ENCODE measurements at places on chromosomes 2 and 18. TPM values are rescaled to one million over a fixed set of nuclear protein-coding genes. Genes with fewer than 3 reads are reported as not detected.

The MTHFD2 gene
- total RNA-seq = 26.8 TPM

The PTH2R gene
- 0.20 TPM for total RNA-seq

The SFTPB gene
- total RNA-seq = 16.0 TPM

The STPG4 gene
- 0.79 TPM for total RNA-seq

The C2orf78 gene
- total RNA-seq = not detected

The SUMO1 gene
- 53.8 TPM for total RNA-seq

GRCh38 chr2:175606010-175606841, 395.8 kb downstream of the LNPK start:
- DNase-seq = no peak

GRCh38 chr2:157785866-157786662, 90.1 kb downstream of the ACVR1 start:
- no peak for DNase-seq

- no peak for DNase-seq
These were observed 6.6 kb upstream of the TNFRSF11A start for GRCh38 chr18:62318228-62319180.

DNA sequence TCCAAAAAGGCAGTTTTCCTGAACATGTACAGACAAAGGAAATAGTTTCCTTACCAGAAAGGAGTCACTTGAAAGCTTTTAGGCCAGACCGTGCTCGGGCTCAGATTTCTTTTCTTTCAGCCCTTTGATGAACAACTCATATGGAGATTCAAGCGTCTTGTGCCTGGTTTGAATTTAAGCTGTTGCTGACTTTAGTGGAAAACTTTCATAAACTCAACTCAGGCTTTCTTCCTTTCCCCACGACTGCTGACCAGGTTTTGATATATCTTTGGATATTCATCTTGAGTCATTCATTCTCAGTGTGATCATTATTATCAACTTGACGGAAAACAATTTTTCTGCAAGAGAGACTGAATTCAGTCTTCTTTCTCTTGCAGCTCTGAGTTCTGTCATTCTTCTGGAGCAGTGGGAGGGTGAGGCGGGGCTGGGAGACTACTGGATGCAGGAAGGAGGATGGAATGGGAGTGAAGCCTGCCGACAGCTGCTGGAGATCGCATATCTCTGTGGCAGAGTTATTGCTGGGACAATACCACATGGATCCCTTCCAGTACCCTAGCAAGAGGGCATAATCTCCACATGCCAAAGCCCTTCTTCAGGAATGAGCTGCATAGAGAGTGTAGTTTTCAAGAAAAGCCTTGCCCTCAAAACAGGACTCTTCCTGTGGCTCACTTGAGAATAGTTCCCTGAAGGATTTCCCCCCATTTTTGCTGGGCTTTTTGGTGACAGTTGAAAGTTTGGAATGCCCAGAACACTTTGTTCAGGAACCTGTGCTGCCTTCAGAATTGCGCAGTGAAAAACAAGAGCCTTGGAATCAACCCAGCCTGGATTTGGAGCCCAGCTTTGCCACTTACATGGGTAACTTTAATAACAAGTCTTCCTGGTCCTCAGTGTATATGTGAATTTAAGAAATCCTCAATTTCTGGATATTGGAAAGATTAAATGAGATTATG, 364.4 kb downstream of the ZNF521 start:
- DNase-seq = no peak

GRCh38 chr2:217948351-217948791, 54.4 kb downstream of the TNS1 start:
- DNase-seq = no peak

DNA sequence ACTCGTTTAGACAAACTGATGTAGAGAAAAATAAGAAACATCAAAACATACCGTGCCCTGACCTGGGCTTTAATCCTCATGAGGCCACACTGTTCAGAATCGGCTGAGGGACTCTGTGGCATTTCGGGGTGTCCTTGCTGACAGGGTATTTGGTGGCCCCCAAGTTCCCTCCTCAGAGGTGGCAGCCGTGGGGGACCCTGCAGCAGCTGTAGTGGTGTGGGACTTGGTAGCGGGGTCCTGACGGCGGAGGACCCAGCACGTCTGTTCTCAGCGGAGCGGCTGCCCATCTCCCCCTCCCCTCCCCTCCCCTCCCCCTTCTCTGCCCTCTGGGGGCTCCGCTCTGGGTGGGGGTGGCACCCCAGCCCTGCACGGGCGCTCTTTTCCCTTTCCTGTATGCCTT, 18.4 kb downstream of the KCNG2 start:
- no peak for DNase-seq

DNA sequence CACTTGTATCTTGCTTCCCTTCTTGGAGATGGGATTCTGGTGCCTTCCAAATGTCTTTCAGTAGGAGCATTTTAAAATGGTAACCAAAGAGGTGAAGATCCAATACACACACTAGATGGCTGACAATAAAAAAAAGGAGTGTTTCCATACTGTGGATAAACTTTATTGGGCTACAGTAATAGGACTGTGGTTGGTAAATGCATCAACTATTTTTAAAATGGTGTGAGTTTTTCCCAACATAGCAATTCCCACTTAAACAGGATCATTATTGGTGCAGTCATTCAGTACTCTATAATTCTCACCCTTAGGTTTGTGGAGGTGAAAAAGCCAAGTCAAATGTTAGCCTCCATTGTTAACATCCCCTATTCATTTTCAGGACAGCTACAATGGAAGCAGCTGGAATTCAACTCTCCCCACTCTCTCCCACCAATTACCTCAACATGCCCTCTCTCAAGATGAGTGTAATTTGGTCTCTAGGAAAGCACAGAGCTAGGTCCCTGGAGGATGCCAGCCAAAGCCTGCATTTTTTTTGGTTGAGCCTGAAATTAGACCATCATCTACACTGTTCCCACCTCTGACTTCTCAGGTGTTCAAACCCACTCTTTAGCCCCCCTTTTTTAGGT, 273.3 kb downstream of the TCF4 start:
- no peak for DNase-seq

DNA sequence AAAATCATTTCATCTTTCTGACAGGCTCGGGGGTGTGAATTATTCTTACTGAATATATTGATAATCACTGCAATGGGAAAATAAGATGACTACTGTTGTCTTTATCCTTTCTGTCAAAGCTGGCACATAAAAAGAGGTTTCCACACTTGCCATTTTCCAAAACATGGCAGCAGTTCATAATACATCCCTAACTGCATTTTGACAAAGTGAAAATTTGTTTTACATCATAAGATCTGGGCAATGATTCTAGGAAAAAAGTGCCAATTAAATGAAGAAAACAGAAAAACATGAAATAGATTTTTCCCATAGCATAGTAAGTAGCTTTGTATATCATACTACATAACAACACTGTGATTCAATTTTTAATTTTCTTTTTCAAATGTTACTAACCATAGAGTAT, 65.4 kb downstream of the ERBB4 start:
- DNase-seq = no peak

DNA sequence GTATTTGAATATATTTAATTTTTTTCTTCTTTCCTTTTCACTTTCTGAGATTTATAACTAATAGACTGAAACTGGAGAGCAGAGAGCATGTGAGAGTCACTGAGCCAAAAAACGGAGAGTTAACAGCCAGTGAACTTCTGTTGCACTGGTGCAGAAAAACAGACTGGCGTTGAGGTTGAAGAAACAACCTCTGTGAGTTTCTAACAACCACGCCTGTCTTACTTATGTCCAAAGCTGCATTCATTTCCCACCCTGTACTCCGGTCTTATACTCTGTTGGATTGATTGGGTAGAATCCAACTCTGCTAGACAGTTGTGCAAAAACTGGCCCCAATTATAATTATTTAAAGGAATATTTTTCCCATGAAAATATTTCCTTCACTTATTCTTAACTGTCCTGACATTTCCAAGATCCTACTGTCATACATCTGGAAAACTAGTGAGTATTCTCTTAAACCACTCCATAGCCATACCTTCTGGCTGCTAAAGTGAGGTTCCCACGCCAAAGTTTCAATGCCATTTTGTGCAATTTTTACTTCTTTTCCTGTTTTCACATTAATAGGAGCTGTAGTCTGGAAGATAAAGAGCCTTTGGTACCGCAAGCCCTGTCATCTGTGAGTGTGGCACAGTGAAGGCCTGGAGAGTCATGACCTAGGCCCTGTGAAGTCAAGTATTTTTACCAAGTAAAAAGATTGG, 9.4 kb downstream of the CYP1B1 start:
- no peak for DNase-seq

GRCh38 chr2:43837831-43838559, 644 bp downstream of the ABCG5 start:
- DNase-seq = no peak

GRCh38 chr2:102336502-102336945, 19.1 kb upstream of the IL18R1 start:
- no peak for DNase-seq

Measured in T-cell (primary cell).